Neural progenitor cell (in vitro differentiated cells): ENCODE measurements at places on chromosomes 2 and 18. TPM values are rescaled to one million over a fixed set of nuclear protein-coding genes. Genes with fewer than 3 reads are reported as not detected.

- no peaks in the 10 kb centered on the region for H3K36me3 ChIP-seq
- no peak overlapping the region for H3K4me3 ChIP-seq
- no peaks in the 10 kb centered on the region for H3K27me3 ChIP-seq
- DNase-seq = no peak
- H3K27ac ChIP-seq = no peak overlapping the region
- H3K4me1 ChIP-seq = no peaks in the 10 kb centered on the region
Measured at GRCh38 chr2:224802407-224802806, 86.2 kb upstream of the CCDC195 start.

- H3K27ac ChIP-seq = no peak overlapping the region
- no peaks in the 10 kb centered on the region for H3K36me3 ChIP-seq
- no peak for DNase-seq
- no peak overlapping the region for H3K4me3 ChIP-seq
- peaks cover 62% of the 10 kb centered on the region for H3K4me1 ChIP-seq
- H3K27me3 ChIP-seq = no peaks in the 10 kb centered on the region
Measured at GRCh38 chr2:42053791-42054701, 6.2 kb downstream of the PKDCC start.

GRCh38 chr18:9539283-9539682 is 64.0 kb downstream of the RALBP1 start:
- no peak overlapping the region for H3K27ac ChIP-seq
- no peaks in the 10 kb centered on the region for H3K36me3 ChIP-seq
- H3K4me3 ChIP-seq = no peak overlapping the region
- no peaks in the 10 kb centered on the region for H3K4me1 ChIP-seq

GRCh38 chr2:201653221-201653620 is 9.9 kb upstream of the TMEM237 start:
- no peak overlapping the region for H3K27ac ChIP-seq
- no peaks in the 10 kb centered on the region for H3K4me1 ChIP-seq
- H3K27me3 ChIP-seq = no peaks in the 10 kb centered on the region
- H3K4me3 ChIP-seq = no peak overlapping the region

- H3K27me3 ChIP-seq = no peaks in the 10 kb centered on the region
- no peak for DNase-seq
- peaks cover 61% of the 10 kb centered on the region for H3K4me1 ChIP-seq
- no peak overlapping the region for H3K4me3 ChIP-seq
Measured at GRCh38 chr2:152395103-152395502, 60.1 kb downstream of the FMNL2 start.

DNA sequence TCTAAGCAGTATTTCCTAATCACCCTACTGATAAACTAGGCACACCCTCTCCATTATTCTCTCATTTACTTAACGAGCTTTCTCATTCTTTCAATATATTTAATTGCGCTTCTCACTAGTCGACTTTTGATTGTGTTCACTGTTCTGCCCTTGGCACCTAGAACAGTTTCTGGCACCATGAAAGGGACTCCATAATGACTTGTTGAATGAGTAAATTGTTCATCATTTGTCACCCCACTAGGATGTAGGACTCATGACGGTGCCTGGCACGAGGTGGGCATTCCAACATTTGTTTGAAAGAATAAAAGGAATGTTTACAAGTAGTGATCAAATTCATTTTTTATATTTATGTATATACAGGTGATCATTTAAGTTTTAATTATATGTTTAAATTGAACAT is 123.7 kb downstream of the DIS3L2 start:
- peaks cover 5% of the 10 kb centered on the region for H3K4me1 ChIP-seq
- no peak overlapping the region for H3K27ac ChIP-seq
- no peaks in the 10 kb centered on the region for H3K36me3 ChIP-seq

GRCh38 chr2:30663806-30664205 is 143.4 kb downstream of the CAPN13 start:
- H3K27me3 ChIP-seq = no peaks in the 10 kb centered on the region
- no peak overlapping the region for H3K4me3 ChIP-seq
- H3K36me3 ChIP-seq = no peaks in the 10 kb centered on the region
- no peak overlapping the region for H3K27ac ChIP-seq

DNA sequence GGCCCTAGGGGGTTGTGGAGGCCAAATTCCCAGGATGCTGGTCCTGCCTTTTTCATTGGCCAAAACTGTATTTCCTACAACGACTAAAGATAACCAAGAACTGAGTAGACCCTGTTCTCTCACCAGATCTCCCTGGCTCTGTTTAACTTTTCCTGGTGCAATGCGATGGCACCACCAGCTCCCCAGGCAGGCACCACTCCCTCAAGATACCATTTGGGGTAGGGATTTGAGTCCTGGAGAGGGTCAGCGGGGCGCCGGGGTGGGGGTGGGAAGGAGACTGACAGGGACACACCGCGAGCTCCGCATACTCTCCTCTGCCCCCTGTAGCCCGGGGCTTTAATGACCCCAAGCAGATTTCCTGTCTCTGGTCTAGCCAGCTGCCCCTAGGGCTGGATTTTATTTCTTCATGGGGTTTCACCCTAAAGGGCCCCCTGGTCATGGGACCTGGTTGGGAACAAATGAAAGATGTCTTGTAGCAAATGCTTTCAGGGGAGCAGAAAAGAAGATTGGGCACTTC is 7.3 kb downstream of the SIX2 start:
- no peak overlapping the region for H3K4me3 ChIP-seq
- no peak overlapping the region for H3K27ac ChIP-seq
- H3K36me3 ChIP-seq = no peaks in the 10 kb centered on the region
- H3K4me1 ChIP-seq = peaks cover 30% of the 10 kb centered on the region

DNA sequence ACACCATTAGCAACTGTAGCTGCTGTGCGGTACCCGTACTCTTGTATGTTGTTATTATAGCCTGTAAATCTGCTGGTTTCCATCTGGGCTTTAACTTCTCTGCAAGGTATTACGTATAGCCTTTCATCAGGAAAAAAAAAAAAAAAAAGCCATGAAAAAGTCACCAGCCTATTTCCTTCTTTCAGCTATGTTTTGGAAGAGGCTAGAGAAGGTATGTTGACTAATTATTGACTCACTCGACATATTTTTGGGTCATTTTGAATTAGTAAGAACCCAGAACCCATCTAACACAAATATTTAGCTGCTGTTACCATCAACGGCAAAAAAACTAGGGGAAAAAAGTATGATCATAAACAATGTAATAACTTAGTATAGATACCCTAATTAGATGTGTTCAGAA is 1395.6 kb downstream of the SUCLG1 start:
- no peaks in the 10 kb centered on the region for H3K27me3 ChIP-seq
- no peaks in the 10 kb centered on the region for H3K4me1 ChIP-seq
- no peak overlapping the region for H3K27ac ChIP-seq
- no peak for DNase-seq
- no peak overlapping the region for H3K4me3 ChIP-seq
- no peaks in the 10 kb centered on the region for H3K36me3 ChIP-seq

DNA sequence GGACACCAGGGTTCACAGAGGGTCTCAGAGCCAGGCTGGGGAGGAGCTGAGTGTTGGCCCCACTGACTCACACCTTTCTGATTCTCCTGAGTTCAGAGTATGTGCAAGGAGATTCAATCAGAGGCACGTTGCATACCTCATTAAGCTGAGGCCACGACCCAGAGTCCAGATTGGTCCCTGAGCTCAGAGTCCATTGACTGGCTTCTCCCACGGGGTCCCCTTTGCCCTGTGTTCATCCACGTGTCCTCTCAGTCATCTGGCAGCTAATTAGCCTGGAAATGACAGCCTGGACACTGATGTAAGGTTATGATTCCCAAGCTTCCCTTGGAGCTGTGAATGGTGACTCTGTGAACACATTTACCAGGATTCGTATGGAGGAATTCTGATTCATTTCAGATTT is 267.2 kb downstream of the SH3BP4 start:
- no peak overlapping the region for H3K27ac ChIP-seq
- no peak overlapping the region for H3K4me3 ChIP-seq

DNA sequence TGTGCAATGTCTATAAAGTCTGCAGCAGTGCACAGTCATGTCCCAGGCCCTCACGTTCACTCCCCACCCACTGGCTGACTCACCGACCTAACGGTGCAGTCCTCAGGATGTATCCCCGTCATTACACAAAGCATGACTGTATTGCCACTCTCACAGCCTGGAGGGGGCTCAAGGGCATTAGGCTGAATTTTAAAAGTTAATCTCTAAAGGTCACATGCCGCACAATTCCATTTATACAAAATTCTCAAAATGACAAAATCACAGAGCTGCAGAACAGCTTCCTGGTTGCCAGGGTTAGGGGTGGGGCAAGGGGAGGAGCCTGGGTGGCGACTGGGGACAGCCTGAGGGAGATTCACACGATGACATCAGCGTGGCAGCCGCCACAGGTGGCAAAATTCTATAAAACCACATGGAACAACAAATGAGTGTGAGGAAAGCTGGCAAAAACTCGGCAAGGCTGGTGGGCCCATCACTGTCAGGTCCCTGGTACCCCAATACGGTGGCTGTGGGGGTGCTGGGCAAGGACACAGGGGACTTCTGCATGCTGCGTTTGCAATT is 97.6 kb downstream of the NDUFA10 start:
- H3K36me3 ChIP-seq = no peaks in the 10 kb centered on the region
- DNase-seq = no peak
- H3K27ac ChIP-seq = no peak overlapping the region
- H3K4me3 ChIP-seq = no peak overlapping the region
- H3K4me1 ChIP-seq = no peaks in the 10 kb centered on the region

GRCh38 chr18:48656176-48656575 is 117.3 kb downstream of the CTIF start:
- peaks cover 19% of the 10 kb centered on the region for H3K4me1 ChIP-seq
- H3K27me3 ChIP-seq = no peaks in the 10 kb centered on the region
- H3K36me3 ChIP-seq = no peaks in the 10 kb centered on the region
- no peak overlapping the region for H3K4me3 ChIP-seq

- H3K4me3 ChIP-seq = no peak overlapping the region
- no peak for DNase-seq
- H3K36me3 ChIP-seq = no peaks in the 10 kb centered on the region
- H3K4me1 ChIP-seq = peaks cover 9% of the 10 kb centered on the region
- H3K27ac ChIP-seq = no peak overlapping the region
Measured at GRCh38 chr2:164881524-164881923, 39.9 kb upstream of the COBLL1 start.

DNA sequence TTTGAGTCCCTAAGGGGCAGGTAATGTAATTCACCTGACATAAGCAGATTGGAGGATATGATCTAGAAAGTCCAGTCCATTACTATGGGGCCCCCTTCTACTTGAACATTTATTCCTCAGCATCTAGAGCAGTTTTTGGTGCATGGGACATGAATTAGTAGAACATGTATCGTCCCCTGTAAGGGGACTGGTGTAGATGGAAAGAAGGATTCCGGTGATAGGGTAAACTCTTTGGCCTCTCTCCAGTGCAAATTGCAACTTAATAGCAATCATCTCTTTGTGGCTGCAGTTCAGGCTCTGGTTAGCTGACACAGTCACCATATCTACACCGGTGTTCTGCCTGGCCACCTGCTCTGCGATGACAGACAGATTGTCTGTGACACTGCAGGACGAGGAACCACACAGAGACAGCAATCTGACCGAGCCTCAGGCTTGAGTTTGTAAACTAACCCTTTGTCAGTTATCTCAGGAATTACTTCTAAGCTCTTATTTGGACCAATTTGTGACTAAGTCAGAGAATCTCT is 6.4 kb upstream of the SLC8A1 start:
- no peak overlapping the region for H3K27ac ChIP-seq
- H3K4me3 ChIP-seq = no peak overlapping the region
- H3K27me3 ChIP-seq = peaks cover 15% of the 10 kb centered on the region

- no peaks in the 10 kb centered on the region for H3K27me3 ChIP-seq
- no peak for DNase-seq
- no peak overlapping the region for H3K27ac ChIP-seq
- peaks cover 13% of the 10 kb centered on the region for H3K4me1 ChIP-seq
Measured at GRCh38 chr2:226862623-226863022, 26.8 kb downstream of the RHBDD1 start.

- no peak for DNase-seq
- H3K36me3 ChIP-seq = no peaks in the 10 kb centered on the region
- H3K27ac ChIP-seq = no peak overlapping the region
- H3K4me1 ChIP-seq = no peaks in the 10 kb centered on the region
- peaks cover 26% of the 10 kb centered on the region for H3K27me3 ChIP-seq
- no peak overlapping the region for H3K4me3 ChIP-seq
Measured at GRCh38 chr2:116153729-116154128, 1660.8 kb upstream of the DDX18 start.

GRCh38 chr2:237408335-237409000 is 5.5 kb downstream of the COL6A3 start:
- H3K27ac ChIP-seq = no peak overlapping the region
- no peaks in the 10 kb centered on the region for H3K27me3 ChIP-seq
- no peak for DNase-seq
- H3K36me3 ChIP-seq = no peaks in the 10 kb centered on the region

DNA sequence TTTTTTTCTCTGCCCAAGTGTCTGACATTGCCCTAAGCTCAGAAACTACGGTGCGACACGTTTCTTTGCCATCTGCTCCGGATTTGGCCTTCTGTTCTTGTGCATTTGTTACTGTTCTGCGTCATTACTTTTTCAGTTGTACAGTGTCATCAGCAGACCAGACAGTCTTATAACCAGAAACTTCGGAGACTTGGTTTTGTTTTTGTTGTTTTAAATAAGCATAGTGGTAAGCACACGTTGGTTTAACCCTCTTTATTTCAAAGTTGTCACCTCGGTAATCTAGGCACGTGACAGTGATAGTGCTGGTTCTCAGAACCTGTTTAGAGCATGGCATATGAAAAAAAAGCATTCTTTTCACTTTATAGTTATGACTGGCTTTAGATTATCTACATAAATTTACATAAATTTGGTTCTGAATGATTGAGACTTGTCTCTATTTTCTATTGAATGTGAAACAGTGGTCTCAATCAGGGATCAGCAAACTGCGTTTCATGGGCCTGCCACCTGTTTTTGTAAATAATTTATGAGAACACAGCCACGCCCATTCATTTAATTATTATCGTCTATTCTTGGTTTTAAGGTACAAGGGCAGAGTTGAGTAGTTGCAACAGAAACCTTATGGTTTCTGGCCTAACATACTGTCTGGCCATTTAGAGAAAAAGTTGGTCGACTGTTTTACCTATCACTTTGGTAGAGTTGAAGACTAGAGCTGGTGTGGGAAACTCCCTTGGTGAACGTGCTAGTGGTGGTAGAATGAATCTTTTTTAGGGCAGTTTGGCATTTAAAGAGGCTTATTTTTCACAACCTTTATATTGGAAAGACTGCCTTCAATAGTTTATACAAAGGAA is 106.5 kb downstream of the ZNF532 start:
- H3K27me3 ChIP-seq = no peaks in the 10 kb centered on the region
- peaks cover 4% of the 10 kb centered on the region for H3K36me3 ChIP-seq
- DNase-seq = no peak
- peaks cover 9% of the 10 kb centered on the region for H3K4me1 ChIP-seq
- H3K27ac ChIP-seq = no peak overlapping the region
- H3K4me3 ChIP-seq = no peak overlapping the region

DNA sequence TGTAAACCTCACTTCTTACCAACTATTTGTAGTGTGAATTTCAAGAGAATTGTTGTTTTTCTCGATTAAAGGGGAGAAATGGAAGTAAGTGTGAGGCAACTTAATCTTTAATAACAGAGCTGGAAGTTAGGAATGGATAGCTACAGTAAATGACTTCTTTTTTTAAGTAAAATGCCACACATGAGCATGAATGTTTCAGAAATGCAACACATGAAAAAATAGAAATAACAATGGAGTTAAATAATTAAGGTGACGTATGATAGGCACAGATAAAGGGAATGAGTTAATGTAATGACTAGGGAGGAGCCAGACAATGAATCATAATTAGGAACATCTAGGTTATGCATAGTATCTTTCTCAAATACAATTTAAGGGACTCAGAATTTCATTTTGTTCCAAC is 3.4 kb downstream of the REL start:
- no peak overlapping the region for H3K27ac ChIP-seq
- H3K4me1 ChIP-seq = peaks cover 13% of the 10 kb centered on the region
- peaks cover 15% of the 10 kb centered on the region for H3K27me3 ChIP-seq
- no peak overlapping the region for H3K4me3 ChIP-seq
- no peaks in the 10 kb centered on the region for H3K36me3 ChIP-seq

The SDC1 gene
- total RNA-seq = 27.5 and 54.0 TPM in 2 replicates

The DPP4 gene
- 0.12 and 0.49 TPM in 2 replicates for total RNA-seq

The DSG1 gene
- total RNA-seq = not detected in 2 replicates

The TEKT4 gene
- not detected in 2 replicates for total RNA-seq

The INHBB gene
- total RNA-seq = not detected in 2 replicates
